Lower leg skin (tissue), 4 donors: ENCODE measurements at places on chromosomes 3 and 15.
A peak's percentile ranks its signal among the peaks of the same experiment; 100 is the strongest.

- DNase-seq: no peak
These were observed 7.5 kb upstream of the MAN2A2 start for GRCh38 chr15:90895571-90896117.

- DNase-seq: no peak
These were observed 238.7 kb downstream of the CPNE4 start for GRCh38 chr3:131796111-131796510.

GRCh38 chr3:53702776-53703530 is 143.3 kb downstream of the CHDH start:
- DNase-seq: peak; percentile 52

DNA sequence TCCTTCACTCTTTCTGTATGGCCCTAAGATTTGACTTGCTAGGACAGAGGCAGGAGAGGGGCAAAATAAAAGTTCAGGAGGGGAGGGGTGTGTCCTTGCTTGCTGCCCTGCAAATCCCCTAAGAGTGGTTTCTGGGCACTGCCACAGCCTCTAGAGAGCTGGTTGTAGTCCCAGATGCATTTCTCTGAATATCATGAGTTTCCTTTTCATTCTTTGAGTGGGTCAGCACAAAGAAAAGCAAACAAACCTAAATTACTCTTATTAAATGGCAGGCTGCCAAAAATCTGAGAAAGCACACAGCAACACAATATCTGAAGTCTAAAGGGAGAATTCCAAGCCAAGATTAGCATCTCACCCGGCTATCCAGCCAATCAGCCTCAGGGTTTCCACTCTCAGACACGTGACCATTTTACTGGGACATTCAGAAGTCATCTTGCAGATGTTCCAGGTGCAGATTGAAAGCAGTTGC is 919.3 kb downstream of the TUSC7 start:
- DNase-seq: no peak

DNA sequence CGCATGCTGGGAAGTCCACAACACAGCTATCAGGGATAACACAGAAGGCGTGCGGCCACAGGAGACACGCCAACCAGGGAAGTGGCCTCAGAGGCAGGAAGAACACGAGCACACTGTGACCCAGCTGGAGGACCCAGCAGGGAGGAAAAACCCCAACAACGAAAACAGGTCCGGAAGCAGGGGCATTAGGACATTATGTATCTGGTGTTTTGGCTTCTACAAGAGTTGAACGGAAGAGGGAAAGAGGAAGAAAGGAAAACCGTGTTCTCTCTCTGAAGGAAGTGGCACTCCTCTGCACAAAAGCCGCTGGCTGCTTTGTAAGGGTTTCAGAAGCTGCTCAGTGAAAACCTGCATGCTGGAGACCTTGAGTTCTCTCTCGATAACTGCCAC is 61.8 kb downstream of the HACD2 start:
- peak; percentile 44 for DNase-seq

DNA sequence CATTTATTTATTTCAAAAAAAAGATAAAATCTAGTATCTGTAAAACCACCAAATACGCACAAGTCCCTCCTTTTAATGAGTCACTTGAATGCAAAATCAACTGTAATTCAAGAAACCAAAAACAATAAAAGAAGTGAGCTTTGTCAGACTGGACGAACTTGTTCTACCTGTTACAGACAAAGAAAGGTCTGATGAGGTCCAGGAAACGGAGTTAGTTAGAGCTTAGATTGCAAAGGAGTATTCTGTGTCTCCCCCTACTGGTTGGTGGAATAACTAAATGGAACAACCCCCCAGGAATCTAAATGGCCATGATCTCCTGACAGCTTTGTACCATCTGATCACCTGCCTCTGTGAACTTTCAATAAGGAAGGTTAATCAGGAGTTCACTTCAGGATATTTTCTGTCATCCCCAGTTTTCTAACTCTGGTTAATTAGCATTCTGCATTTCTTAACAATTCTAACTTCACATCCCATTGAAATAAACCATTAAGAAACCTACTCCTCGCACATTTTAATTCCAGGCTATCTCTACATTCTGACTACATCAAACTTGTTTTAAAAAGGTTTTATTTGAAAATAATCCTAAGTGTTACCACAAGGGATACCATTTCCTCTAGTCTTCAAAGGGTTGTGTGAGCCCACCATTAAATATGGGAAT is 333.0 kb upstream of the SATB1 start:
- DNase-seq: no peak

- no peak for DNase-seq
These were observed 14.7 kb upstream of the CA12 start for GRCh38 chr15:63396152-63396928.

DNA sequence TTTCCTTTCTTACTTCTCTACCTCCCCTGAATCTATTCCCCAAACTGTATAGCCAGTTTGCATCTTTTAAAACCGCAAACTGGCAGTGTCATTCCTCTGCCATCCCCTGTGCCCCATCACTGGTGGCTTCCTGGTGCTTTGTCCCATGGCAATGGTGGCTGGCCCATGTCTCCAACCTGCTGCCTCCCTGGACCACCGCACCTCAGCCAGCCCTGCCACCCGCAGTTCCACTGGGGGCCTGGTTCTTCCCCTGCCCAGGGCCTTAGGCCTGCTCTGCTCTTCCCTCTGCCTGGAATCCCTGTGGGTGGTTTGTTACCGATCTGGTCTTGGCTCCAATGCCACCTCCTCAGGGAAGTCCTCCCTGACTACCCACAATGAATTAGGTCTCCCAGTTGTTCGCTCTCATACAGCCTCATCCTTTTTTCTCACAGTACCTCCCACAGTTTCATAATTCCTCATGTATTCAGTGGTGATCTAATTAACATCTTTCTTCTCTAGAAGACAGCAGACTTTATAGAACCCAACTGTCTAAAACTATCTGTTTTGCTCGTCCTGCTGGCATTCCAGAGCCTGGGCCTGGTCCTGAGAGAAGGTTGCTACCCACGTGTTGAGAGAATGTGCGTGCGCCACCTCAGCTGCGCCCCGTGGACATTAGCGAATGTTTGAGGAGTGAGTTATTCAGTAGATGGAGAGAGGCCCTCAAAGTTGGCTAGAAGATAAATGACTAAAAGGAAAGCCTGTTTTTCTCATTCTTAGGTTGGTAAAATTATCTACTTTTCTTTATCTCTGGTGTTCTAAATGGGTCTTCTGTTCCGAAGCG is 130.1 kb downstream of the DNAJB8 start:
- no peak for DNase-seq

- no peak for DNase-seq
These were observed 80.7 kb downstream of the SEC22A start for GRCh38 chr3:123282461-123282860.

GRCh38 chr3:7447197-7447769 is 586.4 kb downstream of the GRM7 start:
- DNase-seq: no peak

DNA sequence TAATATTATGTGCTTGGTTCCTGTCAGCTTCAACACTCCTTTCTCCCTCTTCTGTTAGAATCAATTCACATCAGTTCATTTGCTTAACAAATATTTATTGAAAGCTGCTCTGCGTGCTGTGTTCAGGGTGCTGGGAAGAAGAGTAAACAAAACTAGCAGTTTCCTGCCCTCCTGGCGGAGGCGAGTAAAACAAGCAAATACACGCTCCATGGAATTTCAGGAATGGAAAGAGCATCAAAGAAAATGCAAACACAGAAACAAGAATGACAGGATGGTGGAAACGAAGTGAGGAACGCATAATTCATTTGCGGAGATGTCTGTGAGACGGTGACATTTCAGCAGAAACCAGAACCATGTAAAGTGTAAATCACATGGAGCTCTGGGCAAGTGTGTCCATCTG is 49.4 kb upstream of the SPTSSB start:
- DNase-seq: no peak

DNA sequence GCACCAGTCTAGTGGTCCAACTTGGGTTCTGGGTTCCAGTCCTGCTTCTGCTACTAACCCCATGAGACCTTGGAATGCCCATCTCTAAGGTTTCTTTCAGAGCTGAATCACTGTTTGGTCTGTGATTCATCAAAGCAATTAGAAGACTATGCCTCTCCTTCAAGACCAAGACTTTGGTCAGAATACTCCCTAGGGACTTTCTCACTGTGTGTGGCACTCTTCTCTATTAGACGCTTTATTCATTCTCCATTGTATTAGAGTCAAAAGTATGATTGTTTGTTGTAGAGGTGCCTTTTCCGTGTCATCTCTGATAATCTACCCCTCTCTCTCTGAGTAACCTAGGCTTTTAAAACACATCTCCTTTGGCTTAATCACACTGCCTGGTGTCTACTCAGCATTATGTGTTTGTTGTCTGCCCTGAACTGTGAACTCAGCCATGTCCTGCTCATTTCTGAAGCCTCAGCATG is 90.5 kb downstream of the LPP start:
- DNase-seq: no peak

DNA sequence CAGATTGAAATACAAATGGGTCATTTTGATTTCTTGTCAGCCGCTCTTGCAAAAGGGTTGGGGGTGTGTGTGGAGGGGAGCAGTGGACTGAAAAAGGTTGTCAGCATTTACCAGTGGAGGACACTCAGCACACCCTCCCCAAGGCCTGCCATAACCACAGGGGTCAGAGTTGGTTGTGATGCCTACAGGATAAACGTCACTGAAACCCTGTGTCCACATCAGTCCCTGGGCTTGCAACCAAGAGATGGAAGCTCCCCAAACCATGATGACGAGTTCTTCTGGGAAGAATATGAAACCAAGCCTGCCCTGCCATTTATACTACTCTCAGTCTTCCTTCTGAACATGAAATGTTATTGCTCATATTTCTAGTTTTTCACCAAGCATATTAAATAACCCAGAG is 54.0 kb upstream of the UMPS start:
- no peak for DNase-seq

GRCh38 chr15:52284164-52284563 is 11.4 kb downstream of the MYO5C start:
- no peak for DNase-seq

DNA sequence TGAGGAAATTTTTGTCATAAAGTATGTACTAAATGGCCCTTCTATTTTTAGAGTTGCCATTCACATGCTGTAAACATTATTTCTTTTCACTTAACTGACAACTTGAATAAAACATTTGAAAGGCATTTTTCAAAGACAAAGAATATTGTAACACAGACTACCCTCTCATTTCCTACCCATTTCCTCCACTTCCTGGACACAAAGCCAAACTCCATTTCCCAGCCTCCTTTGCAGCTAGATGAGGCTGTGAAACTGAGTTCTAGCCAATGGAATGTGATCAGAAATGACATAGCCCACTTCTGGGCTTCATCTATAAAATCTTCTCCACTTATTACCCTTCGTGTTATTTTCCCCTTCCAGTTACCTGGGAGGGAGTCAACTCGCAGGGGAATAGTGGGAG is 288.9 kb upstream of the DPH6 start:
- DNase-seq: no peak

DNA sequence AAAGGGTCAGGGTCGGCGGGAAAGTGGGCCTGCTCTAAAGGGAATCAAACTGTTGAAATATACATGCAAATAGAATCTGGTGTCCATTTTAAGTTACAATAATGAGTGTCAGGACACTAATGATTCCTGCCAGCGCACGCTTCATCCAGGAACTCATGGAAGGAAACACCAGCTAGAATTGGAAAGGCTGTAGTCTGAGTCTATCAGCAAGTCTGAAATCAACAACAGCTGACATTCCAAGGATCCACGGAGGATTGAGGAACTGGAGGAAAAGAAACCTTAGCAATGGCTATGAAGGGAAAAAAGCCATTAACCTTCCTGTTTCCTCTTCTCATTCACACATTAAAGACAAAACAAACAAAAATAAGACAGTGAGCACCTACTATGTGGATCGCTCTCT is 1063.1 kb downstream of the NTRK3 start:
- no peak for DNase-seq

DNA sequence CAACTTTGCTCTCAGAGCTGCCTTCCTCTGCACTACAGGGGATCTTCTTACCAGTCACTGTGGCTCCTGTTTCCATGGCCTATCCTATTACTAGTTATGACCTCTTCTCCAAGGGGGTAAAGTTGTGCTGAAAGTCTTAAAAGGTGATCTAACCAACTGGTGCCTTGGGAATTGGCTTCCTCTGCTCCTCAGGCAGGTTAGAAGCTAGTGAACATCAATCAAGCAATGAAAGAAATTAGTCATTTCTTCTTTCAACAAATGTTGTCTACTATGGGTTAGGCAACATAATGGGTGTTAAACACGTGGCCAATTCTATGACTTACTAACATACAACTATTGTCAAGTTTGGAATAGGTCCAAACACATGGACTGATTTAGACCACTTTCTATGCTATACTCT is 571.4 kb upstream of the NAALADL2 start:
- DNase-seq: no peak

- no peak for DNase-seq
These were observed 24.5 kb upstream of the MFSD1 start for GRCh38 chr3:158777161-158777873.

- DNase-seq: no peak
These were observed 65.8 kb upstream of the CACNA2D3 start for GRCh38 chr3:54056521-54056920.

DNA sequence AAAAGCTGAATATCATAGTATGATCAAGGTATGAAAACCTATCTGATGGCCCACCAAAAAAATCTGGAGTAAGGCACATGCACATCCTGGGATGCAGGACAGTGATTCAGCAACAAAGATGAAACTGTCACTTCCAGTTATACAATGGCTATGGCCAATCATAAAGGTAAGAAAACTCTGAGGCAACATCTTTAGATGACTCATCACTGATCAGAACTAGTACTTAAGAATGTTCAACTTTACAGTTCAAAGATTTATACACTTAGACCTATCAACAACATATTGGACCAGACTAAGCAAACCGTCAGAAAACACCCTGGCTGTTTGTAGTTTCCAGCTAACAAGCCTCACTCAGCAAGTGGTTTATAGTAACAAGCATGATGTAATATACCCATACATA is 21.3 kb upstream of the PLCH1 start:
- no peak for DNase-seq

GRCh38 chr15:33064878-33065277 is 129.6 kb downstream of the FMN1 start:
- DNase-seq: no peak

- DNase-seq: no peak
These were observed 10.8 kb upstream of the VPS33B start for GRCh38 chr15:91032919-91033803.

DNA sequence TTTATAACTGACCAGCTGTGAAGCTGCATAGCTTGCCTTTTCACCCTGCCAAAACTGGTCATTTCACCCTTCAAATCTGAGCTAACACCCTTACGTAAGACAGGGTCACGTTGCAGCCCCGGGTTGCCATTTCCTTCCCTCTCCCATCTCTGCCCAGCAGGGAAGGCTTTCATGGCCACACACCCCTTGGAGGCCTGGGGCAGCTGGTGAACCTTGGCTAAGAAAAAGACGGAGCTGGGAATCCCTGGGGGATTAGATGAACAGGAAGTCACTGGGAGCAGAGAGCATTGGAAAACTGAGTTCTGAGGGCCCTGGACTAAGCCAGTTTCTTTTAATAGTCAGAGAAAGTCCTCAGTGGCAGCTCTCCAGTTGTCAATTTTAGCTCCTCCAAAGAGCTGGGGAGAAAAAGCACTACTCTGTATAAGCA is 67.8 kb downstream of the TTC23 start:
- DNase-seq: no peak
